ENCODE measurements at places on chromosomes 1 and 21. TPM values are rescaled to one million over a fixed set of nuclear protein-coding genes. Genes with fewer than 3 reads are reported as not detected.

Gene HSD3B1
- not detected for total RNA-seq

Gene C8A
- total RNA-seq: not detected

Gene LEFTY2
- not detected for total RNA-seq

Gene FYB2
- not detected for total RNA-seq

Gene LRP8
- 72.9 TPM for total RNA-seq

Gene PGLYRP3
- not detected for total RNA-seq

Gene PPFIA4
- total RNA-seq: 0.29 TPM

Gene CLDN14
- total RNA-seq: not detected

Gene GSTM4
- total RNA-seq: 4.0 TPM

Gene KIRREL1
- 39.6 TPM for total RNA-seq

Gene ASCL5
- total RNA-seq: not detected

Gene HSD3B2
- not detected for total RNA-seq

Gene C2CD4D
- total RNA-seq: 0.07 TPM

Gene CHI3L2
- not detected for total RNA-seq

Gene CHRM3
- 2.6 TPM for total RNA-seq

Gene AMY1B
- total RNA-seq: not detected

Gene AMY1A
- not detected for total RNA-seq

Gene ACTN2
- 2.5 TPM for total RNA-seq

Gene ANGPTL1
- not detected for total RNA-seq

Measured in thoracic aorta endothelial cell (primary cell).